ENCODE measurements at places on chromosomes 5 and 9.

DNA sequence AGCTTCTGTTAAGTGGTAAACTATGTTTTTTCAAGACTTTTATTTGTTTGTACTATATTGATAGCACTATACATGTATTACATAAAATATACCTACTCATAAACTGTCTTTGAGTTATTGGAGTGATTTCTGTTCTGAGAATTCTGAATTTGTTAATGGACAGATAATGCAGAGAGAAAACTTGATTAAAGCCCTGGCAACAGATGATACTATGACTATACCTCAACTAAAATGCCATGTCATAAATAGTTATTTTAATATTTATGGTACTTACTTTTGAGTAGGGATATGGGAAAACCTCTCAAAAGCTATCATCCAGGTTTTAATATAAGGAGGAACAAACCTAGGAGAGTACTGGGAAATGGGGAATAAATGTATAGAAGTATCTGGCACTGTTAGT lies 947.2 kb upstream of the ARRDC3 start:
- DNase-seq: no peak

GRCh38 chr5:103258957-103259704 lies 568 bp downstream of the MACIR start:
- no peak for DNase-seq

DNA sequence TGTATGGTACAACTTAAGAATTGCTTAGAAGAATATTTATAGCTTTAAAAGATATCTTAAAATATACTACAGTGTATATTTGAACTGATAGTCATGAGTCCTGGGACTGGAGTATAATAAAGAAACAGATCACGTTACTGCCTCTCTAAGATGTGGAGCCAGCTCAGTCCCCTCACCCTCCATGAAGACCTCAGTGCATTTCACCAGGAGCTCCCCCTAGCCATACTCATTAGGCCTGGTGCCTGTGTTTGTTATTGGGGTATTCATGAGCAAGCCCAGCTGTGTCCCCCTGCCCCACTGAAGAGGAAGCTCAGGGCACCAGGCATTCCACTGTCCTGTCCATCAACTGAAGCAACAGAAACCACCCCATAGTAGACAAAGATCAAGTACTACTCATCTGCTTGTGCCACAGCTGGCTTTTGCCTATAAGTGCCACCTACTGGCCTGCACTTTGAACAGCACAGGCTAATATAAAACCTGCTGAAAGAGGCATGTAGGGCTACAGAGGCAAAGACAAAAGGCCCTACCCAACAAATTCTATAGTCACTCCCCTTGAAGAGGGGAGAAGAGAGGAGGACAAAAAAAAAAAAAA lies 850.2 kb upstream of the NUDT12 start:
- no peak for DNase-seq

- no peak for DNase-seq
These were observed 66.0 kb upstream of the RNU6ATAC start for GRCh38 chr9:134230092-134230941.

- DNase-seq: no peak
These were observed 78.6 kb downstream of the ANXA1 start for GRCh38 chr9:73230251-73230650.

DNA sequence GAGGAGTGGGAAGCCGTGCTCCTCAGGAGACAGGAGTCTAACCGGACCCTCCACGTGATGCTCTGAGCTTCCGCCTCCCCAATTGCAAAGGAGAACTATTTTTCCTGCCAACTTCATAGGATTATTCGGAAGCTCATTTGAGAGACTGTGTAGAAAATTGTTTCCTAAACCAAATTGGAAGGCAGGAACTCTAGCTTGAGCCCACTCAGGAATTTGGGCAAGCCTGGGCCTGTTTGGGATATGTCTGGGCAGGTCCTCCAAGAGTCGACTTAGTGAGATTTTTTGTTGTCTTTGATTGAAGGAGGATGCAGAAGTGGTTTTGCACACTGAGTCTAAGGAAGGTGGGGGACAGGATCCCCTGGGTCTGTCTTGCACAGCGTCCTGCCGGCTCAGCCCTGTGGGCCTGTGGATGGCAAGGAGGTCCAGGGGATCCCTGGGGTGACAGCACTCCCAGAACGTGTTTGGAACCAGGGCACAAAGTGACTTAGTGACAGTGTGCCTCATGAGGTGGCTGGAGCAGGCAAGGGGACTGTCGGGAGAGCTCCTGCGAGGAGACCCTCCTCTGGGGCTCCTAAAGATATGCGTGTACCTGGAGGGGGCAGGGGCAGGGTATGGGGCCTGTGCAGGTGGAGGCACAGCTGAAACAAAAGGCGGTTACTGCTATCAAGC lies 283.3 kb downstream of the NSG2 start:
- no peak for DNase-seq

DNA sequence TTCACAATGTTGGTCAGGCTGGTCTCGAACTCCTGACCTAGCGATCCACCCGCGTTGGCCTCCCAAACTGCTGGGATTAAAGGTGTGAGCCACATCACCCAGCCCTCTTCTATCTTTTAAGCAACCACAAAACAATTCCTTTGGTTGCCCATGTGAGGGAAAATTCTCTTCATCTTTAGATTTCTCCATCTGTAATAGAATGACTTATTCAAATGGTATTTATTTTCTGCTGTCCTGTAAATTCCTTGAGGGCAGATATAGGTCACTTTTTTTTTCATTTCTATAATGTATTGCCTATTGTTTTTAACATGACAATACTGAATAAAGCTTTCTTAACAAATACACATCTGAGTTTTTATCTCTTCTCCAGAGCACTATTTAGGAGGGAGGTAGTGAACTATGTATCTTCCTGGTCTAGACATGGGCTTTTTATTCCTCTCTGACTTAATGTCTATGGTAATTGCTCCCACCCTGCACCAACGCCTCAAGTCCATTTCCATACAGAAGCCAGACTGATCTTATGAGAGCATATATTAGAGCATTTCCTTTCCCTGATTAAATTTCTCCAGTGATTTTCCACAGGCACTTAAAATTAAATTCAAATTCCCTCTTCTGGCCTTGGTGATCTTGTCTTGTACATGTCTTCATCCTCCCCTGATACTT lies 595.6 kb downstream of the CAAP1 start:
- DNase-seq: no peak

GRCh38 chr5:31084871-31085270 lies 108.6 kb upstream of the CDH6 start:
- DNase-seq: no peak

DNA sequence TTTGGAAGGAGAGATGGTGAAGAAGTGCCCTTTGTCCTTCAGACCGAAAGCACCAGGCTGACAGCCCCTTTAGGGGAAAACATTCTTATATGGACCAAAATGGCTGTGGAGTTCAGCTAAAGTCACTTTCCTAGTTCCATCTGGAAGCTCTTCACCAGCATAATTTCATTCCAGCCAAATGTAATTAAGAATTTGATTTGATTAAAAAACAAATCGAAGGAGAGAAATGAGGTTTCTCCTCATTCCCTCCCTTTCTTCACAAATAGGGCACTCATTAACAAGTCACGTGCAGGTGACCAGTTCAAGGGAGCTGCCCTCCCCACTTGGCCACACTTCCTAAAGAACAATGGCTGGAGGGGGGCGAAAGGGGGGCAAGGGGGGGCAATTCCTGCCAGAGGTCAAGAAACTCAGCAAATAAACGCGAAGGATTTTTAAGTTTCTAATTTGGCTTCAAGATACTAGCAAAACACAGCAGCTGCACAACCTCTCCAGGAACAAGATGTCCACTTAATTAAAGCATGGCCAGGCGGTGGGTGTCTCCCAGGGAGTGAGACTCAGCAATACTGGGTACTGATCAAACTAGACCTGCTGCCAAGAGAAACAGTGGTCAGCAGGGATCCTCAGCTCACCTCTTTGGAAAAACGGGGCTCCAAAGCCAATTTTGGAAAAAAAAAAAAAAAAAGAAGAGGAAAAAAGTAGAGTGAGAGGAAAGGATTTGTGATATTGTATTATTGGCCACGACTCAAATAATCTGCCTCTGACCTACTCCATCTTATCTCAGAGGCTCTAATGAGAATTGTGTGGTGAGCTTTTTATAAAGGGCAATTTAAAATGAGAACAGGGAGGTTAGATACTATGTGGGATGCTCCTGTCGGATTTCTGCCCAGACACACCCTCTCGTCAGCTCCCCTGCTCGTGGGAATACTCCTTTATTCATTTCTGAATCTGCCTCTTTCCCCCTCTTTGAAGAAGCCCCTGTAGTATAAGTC lies 254.3 kb downstream of the ZSWIM6 start:
- DNase-seq: no peak

DNA sequence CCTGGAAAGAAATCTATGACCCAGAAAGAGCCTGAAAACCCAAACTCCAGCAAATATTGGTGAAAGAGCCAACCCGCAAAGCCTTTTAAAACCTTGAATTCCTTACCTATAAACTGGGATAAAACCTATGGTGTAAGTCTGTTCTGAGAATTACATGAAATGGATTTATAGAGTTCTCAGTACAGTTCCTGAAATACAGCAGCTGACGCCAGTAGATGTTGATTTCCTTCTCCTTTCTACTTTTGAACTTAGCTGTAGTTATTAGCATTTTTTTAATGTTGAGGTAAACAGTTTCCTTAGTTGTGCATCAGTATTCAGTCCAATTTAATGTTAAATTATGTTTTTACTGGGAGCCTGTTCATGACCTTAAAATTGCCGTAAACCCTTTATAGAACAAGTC lies 3.7 kb downstream of the SPIN1 start:
- DNase-seq: no peak

DNA sequence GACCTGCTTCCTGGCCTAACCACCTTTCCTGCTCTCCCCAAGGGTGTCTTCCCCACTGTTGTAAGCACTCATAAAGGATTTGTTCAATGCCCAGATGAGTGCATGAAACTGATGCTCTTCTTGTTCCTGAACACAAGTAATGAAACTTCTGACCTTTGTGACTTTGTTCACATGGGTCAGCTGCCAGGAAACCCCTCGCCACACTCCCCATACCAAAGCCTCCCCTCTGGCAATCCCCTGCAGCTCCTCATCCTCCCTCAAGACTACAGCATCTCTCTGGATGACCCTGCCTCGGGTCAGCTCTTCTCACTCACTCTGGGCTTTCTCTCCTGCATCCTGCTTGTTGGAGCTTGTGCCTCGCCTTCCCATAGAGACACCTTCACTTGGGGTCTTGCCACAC lies 72.2 kb upstream of the SPTLC1 start:
- no peak for DNase-seq

GRCh38 chr5:179187229-179187678 lies 127.1 kb downstream of the ZNF354C start:
- DNase-seq: no peak

DNA sequence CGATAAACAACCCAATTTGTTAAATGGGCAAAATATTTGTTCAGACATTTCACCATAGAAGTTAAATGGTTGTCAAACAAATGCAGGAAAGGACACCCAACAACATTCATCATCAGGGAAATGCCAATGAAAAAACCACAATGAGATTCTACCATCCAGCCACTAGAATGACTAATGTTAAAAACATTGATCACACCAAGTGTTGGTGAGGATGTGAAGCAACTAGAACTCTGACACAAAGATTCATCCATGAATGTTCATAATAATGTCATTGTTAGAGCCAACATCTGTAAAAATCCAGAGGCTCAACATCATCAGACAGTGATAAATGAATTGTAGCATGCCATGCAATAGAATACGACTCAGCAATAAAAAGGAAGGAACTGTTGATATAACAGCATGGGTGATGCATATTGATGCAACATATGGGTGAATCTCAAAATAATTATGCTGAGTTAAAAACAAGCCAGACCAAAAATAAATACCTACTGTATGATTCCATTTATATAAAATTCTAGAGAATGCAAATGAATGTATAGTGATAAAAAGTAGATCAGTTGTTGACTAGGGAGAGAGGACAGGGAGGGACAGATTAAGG lies 55.9 kb upstream of the UNC5A start:
- DNase-seq: no peak

GRCh38 chr9:118594428-118594827 lies 774.8 kb downstream of the BRINP1 start:
- no peak for DNase-seq

DNA sequence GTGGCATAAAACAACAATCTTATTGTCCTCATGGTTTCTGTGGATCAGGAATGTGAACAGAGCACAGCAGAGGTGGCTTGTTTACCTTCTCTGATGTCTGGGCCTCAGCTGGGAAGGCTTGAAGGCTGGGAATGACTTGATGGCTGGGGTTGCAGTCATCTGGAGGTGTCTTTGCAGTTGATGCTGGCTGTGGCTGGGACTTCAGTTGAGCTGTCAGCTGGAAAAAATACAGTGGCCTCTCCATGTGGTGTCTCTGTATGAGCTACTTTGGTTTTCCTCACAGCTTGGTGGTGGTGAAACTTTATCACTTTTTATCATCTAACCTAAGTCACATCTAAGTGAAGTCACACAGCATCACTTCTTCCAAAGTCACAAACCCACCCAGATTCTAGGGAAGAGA lies 24.7 kb upstream of the STX17 start:
- DNase-seq: no peak

- DNase-seq: no peak
These were observed 10.9 kb upstream of the FCN1 start for GRCh38 chr9:134928436-134929192.

DNA sequence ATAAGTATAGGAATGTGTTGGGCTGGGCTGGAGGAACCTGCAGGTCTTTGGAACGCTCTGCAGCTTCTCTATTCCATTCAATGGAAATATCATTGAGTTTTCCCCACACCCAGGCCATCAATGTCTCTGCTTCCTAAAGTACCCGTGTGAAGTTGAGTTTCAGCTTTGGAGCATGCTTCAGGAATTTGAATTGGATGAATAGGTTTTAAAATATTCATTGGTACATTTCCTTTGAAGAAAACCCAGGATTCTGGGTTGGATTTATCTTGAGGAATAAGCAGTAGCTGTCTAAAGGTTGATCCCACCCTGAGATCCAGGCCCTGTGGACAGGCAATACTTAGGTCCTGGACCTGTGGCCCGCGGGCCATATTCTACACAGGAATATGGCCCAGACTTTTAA lies 37.3 kb downstream of the INSYN2B start:
- DNase-seq: no peak

GRCh38 chr5:135434591-135435466 lies 12.3 kb downstream of the DCANP1 start:
- no peak for DNase-seq

DNA sequence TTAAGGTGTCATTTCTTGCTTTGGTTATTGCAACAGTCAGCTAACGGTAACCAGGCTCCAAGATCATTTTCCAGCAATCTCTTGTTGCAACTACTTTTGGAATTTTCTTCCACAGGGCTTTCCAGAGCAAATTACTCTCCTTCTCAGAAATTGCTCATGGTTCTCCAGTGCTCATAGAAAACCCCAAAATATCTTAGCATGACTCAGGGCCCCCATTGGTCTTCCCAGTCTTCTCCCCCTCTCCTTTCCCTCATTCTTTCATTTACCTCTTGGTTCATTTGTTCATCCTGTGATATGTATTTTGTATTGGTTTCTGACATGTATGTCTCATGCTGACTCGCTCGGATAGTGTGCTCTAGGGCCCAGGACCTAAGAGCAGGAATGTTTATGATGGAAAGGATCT lies 35.6 kb downstream of the WWC1 start:
- DNase-seq: no peak
